Left ventricle myocardium inferior (tissue), 1 donor: ENCODE measurements at places on chromosomes 2 and 18. TPM values are rescaled to one million over a fixed set of nuclear protein-coding genes. Genes with fewer than 3 reads are reported as not detected.

DNA sequence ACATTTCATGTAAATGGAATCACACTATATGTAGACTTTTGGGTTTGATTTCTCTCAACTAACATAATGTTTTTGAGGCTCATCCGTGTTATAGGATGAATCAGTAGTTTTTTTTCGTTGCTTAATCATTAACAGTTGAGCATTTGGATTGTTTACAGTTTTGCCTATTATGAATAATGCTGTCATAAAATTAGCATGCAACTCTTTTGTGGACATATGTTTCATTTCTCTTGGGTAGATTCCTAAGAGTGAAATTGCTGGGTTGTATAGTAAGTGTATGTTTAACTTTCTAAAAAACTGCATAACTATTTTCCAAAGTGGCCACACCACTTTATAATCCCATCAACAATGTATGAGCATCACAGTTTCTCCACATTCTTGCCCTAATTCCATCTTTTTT is 7.7 kb upstream of the RHBDD1 start:
- H3K27ac ChIP-seq = no peak overlapping the region
- H3K4me3 ChIP-seq = no peak overlapping the region
- no peaks in the 10 kb centered on the region for H3K27me3 ChIP-seq
- H3K36me3 ChIP-seq = no peaks in the 10 kb centered on the region

DNA sequence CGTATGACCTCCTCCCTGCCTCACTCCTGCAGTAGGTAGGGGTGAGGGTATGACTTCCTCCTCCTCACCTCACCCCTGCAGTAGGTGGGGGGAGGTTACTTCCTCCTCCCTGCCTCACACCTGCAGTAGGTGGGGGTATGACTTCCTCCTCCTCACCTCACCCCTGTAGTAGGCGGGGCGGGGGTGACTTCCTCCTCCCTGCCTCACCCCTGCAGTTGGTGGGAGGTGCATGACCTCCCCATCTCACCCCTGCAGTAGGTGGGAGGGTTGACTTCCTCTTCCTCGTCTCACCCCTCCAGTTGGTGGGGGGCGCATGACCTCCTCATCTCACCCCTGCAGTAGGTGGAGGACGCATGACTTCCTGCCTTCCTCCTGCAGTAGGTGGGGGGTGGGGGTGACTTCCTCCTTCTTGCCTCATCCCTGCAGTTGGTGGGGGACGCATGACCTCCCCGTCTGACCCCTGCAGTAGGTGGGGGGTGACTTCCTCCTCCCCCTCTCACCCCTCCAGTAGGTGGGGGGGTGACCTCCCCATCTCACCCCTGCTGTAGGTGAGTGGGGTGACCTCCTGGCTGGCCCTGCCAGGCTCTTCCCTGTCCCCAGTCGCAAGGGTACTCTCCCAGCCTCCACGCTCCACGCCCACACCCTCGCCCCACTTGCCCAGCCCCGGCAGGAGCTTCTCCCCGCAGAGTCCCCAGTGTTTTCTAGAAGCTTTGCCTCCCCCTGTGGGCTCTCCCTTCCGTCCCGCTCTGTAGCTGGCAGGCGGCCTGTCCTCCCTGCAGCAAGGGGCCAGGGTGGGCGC is 39.3 kb downstream of the TSHZ1 start:
- H3K4me3 ChIP-seq = no peak overlapping the region
- peak overlapping the region; percentile 85 for H3K27ac ChIP-seq
- H3K4me1 ChIP-seq = peaks cover 76% of the 10 kb centered on the region
- no peaks in the 10 kb centered on the region for H3K27me3 ChIP-seq
- H3K36me3 ChIP-seq = no peaks in the 10 kb centered on the region
- no peak for DNase-seq

DNA sequence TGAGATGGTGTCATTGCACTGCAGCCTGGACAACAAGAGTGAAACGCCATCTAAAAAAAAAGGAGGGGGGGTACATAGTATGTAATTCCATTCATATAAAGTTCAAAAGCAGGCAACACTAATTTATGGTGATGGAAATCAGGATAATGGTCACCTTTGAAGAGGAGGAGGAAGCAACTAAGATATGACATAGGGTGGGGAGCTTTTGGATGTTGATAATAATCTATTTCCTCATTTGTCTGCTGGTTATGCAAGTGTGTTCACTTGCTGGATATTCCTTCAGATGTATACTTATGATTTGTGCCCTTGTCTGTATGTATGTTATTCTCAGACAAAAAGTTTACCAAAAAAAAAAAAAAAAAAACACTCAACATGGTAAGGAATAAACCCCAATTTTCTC is 28.6 kb upstream of the ATIC start:
- H3K4me1 ChIP-seq = no peaks in the 10 kb centered on the region
- no peaks in the 10 kb centered on the region for H3K27me3 ChIP-seq
- no peak overlapping the region for H3K27ac ChIP-seq
- no peak for DNase-seq
- no peaks in the 10 kb centered on the region for H3K36me3 ChIP-seq

LRATD1 gene
- 3.1 TPM for total RNA-seq
